ENCODE measurements at places on chromosomes 16 and 17.

DNA sequence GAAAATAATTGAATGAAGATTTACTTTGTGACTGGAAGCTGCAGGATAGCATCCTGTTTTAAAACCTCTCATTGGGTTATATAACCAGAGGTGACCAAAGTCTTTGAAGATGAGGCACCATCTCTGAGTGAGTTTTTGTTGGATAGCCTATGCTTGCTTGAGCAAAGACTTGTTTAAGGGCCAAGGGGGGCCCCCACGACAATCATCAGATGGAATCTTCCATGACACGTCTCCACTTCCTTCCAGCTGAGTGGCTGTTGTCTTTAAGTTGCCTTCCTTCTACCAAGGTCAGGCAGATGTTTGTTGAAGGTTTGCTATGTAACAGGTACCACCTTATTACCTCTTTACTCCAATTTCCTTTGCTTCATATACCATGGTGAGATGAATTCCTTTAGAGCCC lies 188.8 kb downstream of the PRKCA start:
- no peak for DNase-seq

GRCh38 chr17:68100000-68100641 lies 64.6 kb downstream of the KPNA2 start:
- no peak for DNase-seq

- DNase-seq, result no peak
Measured at GRCh38 chr17:57603546-57603945, 141.6 kb downstream of the CCDC182 start.

- DNase-seq, result no peak
Measured at GRCh38 chr16:27123795-27124409, 57.2 kb downstream of the C16orf82 start.

DNA sequence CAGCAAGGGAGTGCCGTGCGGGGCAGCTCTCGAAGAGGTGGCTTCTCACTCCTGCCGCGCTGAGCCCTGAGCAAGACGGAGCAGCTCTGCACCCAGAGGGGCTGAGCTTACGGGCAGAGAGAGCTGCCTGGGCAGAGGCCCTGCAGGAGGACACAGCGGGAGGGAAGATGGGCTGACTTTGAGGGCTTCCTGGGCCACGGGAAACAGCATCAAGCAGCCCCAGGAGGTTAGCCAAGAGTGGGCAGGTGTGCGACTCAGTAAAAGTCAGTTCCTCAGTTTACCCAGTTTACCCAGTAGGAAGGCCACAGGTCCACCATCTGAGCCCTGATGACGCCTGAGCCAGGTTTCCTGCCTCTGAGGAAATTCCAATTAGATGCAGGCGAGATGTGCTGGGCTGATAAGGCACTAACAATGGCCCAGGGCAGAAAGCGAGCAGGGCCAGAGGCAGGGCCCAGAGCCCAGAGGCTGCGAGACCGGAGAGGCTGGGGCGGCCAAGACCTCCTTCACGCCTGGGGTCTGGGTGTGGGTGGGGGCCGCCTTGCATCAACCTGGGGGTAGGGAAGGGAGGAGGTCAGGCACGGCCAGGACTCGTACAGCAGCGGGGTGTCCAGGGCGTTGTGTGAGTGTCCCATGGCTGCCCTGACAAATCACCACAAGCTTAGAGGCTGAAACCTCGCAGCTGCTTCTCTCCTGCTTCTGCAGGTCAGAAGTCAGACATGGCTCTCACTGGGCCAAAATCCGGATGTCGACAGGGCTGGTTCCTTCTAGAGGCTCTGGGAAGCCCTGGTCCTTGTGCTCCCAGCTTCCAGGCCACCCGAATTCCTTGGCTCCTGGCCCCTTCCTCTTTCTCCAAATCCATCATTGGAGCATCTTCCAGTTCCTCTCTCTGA lies 32.0 kb upstream of the CIBAR2 start:
- DNase-seq, result no peak

GRCh38 chr16:73739049-73739769 lies 557.4 kb upstream of the PSMD7 start:
- DNase-seq, result no peak

DNA sequence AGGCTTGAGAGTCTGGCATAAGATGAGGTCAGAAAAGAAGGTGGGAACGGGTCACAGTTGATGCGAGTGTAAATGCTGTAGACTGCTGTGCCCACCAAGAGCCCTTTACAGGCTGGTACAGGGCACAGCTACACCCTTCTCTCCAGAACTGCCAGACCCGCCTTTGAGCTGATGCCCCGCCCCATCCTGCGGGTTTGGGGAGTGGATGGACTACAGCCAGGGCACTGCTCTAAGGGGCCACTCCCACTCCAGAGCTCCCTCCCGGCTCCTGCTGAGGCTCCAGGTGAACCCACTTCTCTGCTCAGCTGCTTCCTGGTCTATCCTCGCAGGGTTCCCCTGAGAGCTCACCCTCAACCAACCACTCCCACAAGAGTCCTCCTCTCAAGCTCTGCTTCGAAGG lies 12.3 kb downstream of the MEIOB start:
- DNase-seq, result no peak

DNA sequence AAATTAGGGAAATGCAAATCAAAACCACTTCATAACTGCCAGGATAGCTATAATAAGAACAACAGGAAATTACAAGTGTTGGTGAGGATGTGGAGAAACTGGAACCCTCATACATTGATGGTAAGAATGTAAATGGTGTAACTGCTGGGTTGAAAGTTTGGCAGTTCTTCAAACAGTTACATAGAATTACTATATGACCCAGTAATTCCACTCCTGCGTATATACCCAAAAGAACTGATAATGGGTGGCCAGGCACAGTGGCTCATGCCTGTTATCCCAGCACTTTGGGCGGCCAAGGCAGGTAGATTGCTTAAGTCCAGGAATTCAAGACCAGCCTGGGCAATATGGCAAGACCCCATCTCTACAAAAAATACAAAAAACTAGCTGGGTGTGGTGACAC lies 4.5 kb upstream of the CMTM4 start:
- no peak for DNase-seq

Measured in stimulated activated CD4-positive, alpha-beta T cell treated with anti-CD3 and anti-CD28 coated beads, Interleukin-2, amount 100 ng/mL, for 48 hours (primary cell).